M059J (cell line): ENCODE measurements at places on chromosomes 7 and 10. TPM values are rescaled to one million over a fixed set of nuclear protein-coding genes. Genes with fewer than 3 reads are reported as not detected.

The LIPK gene
- total RNA-seq, result not detected in 2 replicates

GRCh38 chr10:24485304-24485703 lies 238.4 kb downstream of the ARHGAP21 start:
- DNase-seq, result no peak

GRCh38 chr10:33697016-33697415 lies 362.5 kb upstream of the NRP1 start:
- DNase-seq, result peak; percentile 30

DNA sequence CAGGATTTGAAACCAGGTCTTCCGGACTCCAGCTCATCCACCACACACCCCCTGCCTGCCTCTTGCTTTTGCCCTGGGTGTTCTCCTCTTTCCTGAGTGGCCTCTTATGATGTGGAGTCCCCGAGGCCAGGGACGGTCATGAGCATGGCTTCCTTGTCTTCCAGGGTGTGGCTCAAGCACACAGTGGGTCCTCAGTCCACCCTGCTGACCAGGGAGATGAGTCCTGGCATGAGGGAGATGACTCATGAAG lies 32.8 kb downstream of the DNAJB12 start:
- no peak for DNase-seq
